ENCODE measurements at places on chromosomes 12 and 14.

DNA sequence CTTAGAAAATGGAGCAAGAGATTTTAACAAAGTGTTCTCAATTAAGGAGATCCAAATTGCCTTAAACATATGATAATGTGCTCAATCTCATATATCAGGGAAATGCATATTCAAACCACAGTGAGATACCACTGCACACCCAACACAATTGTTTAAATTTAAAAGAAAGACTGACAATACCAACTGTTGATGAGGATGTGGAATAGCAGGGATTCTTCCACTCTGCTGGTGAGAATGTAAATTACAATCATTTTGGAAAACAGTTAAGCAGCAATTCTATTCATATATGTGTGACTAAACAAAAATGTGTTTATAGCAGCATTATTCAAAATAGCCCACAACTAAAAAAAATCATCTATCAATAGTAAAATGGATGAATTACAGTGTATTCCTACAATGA lies 144.2 kb downstream of the KICS2 start:
- no peak for DNase-seq

DNA sequence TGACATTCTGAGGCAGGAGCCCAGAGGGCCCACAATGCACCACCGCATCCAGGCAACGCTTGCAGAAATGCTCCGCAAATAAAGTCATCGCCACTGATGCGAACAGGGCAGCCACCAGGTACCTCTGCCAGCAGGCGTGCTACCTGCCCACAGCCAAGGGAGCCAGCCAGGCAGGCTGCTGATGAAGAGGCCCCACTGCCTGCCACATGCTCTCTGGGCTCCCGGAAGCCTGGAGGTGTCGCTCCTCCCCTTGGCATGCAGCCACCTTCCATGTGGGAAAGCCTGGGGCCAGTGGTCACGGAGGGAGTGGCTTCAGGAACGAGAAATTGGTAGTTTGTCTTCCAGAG lies 14.7 kb downstream of the GPR132 start:
- peak; percentile 33 for DNase-seq

DNA sequence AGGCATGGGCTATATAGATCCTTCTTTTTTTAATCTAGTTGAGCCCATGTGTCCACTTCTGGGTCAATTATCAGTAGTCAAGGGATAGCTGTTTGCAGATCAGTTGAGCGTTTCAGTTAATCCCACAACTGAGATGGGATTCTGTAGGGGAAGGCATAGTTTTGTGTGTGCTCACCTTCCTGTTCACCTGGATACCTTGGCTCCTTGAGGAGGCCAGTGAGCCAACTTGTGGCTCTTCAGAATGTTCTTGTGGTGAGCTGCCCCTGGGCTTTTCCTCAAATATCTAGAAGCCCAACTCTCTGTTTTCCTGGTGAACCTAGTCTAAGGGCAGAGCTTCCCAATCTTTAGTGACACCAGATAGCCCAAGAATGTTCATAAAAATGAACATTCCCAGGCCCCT lies 302.9 kb upstream of the TBX3 start:
- DNase-seq: no peak

DNA sequence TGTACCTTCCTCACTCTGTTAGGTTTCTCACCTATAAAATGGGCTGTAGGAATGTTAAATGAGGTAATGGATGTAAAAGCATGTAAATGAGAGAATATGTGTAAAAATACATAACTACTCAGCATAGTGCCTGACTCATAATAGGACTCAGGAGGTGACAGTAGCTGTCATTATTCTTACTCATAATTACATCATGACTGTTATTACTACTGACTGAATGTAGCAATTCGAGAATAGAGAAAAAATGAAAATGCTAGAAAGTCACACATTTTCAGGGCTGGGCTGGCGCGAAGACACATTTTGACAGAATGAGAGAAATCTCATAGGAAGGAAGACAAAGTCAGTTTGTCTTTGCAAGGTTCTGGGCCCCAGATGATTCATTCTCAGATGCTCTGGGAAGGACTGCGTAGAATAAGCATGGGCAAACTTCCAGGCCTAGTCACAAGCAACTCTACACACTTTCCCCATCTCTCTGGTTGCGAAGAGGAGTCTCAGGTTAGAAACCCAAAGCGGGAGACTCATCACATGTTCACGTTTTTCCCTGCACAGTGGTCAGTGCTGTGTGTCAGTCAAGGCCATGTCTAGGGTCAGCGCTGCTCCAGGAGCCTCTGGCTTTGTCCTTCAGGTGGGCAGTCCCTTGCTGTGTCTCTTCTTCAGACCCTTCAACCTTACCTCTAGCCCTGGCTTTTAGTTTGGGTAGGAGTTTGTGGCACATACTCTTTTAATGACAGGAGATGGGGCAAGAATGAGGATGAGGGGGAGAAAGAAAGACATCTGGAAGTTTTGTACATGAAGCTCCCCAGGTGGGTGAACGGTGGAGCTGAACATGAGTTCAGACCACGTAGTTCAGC lies 8.4 kb downstream of the GPRC5A start:
- DNase-seq: peak; percentile 85

GRCh38 chr12:45355730-45356129 lies 139.8 kb downstream of the ANO6 start:
- no peak for DNase-seq

DNA sequence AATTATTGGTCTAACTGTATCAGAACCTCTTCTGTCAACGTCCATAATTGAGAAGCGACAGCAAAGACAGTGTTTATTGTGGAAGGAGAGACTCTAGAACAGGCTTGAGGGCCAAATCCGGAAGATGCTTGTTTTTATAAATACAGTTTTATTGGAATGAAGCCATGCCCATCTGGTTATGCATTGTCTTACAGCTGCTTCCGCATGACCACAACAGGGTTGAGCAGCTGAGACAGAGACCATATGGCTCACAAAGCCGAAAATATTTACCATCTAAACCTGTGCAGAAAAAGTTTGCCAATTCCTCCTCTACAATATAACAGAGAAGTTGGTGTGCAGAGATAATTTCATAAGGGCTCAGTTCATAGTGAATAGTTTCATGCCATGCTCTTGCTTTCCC lies 24.5 kb downstream of the PRKAB1 start:
- no peak for DNase-seq

- no peak for DNase-seq
Observed at GRCh38 chr12:58143498-58143995, 202.2 kb downstream of the ATP23 start.

DNA sequence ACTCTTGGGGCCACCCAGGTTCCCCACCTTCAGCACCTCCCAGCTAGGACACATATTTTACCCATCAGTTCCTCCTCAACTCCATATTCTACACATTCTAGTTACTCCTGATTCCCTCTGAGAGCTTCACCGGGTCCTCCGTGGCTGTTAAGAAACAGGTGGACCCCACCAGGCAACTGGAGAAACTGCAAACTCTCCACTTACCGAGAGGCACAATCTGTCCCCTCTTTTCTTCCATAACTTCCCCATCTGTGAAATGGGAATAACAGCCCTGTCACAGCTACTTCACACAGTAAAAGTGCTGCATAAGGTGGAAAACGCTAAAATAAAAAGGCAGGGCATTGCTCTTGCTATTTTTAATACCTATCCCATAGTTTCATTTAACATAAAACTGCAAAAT lies 1.5 kb downstream of the SLC7A8 start:
- DNase-seq: no peak

- peak; percentile 53 for DNase-seq
Observed at GRCh38 chr14:81990312-81990761, 456.7 kb upstream of the SEL1L start.

DNA sequence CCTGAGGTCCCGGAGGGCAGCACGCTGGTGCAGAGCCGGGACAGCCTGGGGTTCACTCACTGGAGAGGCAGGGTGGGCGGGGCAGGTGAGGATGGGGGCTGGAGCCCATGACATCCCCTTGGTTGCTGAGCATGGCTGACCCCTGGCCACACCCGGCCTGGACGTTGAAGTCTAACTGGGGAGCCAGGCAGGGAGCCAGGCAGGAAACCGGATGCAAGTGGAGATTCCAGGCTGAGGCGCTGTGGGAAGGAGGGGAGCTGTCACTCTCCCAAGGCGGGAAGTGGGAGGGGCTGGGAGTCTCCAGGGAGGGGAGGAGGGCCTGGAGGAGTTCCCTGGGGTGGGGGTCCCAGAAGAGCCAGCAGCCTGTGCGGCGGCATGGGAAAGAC lies 7.7 kb upstream of the INF2 start:
- DNase-seq: peak; percentile 91

- DNase-seq: no peak
Observed at GRCh38 chr12:23525450-23526072, 423.9 kb downstream of the SOX5 start.

DNA sequence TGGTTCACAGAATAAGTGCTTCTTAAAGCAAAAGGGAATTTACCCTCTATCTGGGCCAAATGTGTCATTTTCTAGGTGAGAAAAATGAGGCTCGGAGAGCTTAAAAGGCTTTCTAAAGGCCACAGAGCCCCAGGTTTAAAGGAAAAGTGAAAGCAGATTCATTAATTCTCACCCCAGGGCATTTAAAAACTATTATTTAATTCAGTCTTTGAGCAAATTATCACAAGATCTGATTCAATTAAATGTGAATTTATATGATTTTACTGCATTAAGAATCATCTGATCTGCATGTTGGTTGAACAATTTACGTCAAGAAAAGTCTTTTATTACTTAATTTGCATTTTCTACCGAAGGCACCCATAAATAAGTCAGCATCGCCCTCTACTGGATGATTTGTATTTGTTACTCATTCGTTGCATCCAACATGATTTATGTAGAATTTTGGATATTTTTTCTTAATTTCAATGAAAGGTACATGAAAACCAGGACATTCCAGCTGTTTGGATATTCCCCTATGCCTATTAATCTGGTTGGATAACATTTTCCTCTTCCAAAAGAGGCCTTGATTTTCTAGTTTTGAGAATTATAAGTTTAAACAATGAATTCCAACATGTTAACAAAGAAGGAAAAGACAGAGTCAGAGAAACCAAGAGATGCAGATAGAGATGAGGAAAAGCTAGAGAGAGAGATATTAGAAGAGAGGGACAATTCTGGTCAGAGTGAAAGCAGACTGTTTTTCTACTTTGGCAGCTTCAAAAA lies 19.1 kb upstream of the DHRS7 start:
- no peak for DNase-seq

DNA sequence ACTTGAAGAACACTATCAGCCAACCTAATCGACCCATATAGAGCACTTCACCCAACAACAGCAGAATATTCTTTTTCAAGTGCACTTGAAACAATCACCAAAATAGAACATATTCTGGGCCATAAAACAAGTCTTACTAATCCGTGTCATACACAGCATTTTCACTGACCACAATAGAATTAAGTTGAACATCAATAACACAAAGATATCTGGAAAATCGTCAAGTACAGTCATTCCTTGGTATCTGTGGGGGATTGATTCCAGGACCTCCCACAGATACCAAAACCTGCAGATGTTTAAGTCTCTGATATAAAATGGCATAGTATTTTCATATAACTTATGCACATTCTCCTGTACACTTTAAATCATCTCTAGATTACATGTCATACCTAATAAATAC lies 295.7 kb downstream of the BCL11B start:
- DNase-seq: no peak

GRCh38 chr12:54162741-54163140 lies 26.0 kb downstream of the SMUG1 start:
- no peak for DNase-seq

- DNase-seq: no peak
Observed at GRCh38 chr12:88360343-88360742, 218.2 kb downstream of the TMTC3 start.

- DNase-seq: no peak
Observed at GRCh38 chr12:53176750-53177149, 3.8 kb upstream of the ZNF740 start.

GRCh38 chr12:117069101-117069797 lies 30.0 kb downstream of the TESC start:
- peak; percentile 60 for DNase-seq

DNA sequence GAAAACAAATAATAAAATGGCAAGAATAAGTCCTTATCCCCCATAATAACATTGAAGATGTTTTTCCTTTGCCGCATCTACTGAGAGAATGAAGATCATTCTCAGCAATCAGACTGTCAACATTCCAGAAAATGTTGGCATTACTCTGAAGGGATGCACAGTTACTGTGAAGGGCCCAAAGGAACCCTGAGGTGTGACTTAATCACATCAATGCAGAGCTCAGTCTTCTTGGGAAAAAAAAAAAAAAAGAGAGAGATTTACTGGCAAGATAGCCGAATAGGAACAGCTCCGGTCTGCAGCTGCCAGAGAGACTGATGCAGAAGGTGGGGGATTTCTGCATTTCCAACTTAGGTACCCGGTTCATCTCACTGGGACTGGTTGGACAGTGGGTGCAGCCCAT lies 41.3 kb upstream of the OR6J1 start:
- DNase-seq: no peak

- no peak for DNase-seq
Observed at GRCh38 chr12:10362325-10362724, 27.5 kb downstream of the KLRK1 start.

DNA sequence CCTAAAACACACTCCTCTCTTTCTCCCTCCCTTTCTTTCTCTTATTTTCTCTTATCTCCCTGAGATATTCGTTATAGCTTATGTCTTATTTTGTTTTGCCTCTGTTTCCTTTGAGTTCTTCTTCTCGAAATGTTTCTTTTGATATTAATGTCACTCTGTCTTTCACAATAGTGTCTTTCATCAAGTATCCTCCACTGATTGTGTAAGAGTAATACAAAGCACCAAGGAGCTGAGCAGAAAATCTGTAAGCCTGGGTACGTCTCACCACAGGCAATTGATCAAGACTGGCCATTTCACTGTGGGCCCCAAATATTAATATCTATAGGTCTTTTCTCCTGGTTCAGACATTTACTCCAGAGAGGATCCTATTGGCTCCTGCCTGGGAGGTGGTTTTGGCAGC lies 4.8 kb upstream of the LYZ start:
- no peak for DNase-seq

DNA sequence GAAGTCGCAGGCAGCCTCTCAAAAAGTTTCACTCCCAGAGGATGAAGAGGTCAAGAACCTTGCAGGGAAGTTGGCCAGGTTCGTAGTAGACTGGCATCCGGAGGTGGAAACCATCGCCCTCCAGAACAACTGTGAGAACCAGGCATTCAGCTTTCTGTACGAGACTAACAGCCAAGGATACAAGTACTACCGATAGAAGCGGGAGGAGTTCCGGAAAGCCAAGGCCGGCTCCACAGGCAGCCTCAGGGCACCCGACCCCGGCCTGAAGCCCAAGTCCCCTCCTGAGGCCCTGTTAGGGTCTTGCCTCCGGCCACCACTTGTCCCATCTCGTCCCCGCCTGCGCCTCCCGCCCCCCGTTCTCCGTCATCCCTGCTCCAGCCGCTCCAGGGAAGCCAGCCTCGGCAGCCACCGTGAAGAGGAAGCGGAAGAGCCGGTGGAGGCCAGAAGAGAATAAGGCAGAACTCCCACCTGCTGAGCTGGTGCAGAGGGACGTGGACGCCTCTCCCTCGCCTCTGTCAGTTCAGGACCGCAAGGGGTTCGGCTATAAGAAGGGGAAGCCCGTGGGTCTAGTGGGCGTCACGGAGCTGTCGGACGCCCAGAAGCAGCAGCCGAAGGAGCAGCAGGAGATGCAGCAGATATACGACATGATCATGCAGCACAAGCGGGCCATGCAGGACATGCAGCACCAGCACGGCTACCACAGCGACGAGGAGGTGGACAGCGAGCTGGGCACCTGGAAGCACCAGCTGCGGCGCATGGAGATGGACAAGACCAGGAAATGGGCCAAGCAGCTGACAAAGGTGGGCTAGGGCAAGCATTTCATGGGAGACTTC lies 366.8 kb upstream of the ATXN7L3B start:
- DNase-seq: no peak

- no peak for DNase-seq
Observed at GRCh38 chr14:102927346-102927877, 4.9 kb downstream of the AMN start.

All from adrenal gland (tissue), 19 donors.